Smooth muscle cell of the umbilical artery (primary cell): ENCODE measurements at places on chromosomes 13 and 19. TPM values are rescaled to one million over a fixed set of nuclear protein-coding genes. Genes with fewer than 3 reads are reported as not detected.

CELF5 gene
- not detected in 2 replicates for total RNA-seq

STAP2 gene
- total RNA-seq = 1.2 and 3.0 TPM in 2 replicates

C19orf33 gene
- total RNA-seq = not detected in 2 replicates

UNC13A gene
- 0.30 and 0.97 TPM in 2 replicates for total RNA-seq

WDR87 gene
- total RNA-seq = not detected in 2 replicates

DCT gene
- 0.09 TPM in 1 of 2 replicates, not detected in the other for total RNA-seq

LGALS7 gene
- total RNA-seq = not detected in 2 replicates

PLIN5 gene
- total RNA-seq = not detected in 2 replicates

PSG1 gene
- not detected in 2 replicates for total RNA-seq

ZNF627 gene
- total RNA-seq = 22.1 and 27.0 TPM in 2 replicates

ADGRE3 gene
- not detected in 2 replicates for total RNA-seq

HIPK4 gene
- under 0.01 and 0.14 TPM in 2 replicates for total RNA-seq

TUBA3C gene
- total RNA-seq = not detected in 2 replicates

ZNF784 gene
- total RNA-seq = 2.5 and 4.2 TPM in 2 replicates

ZNF98 gene
- total RNA-seq = not detected in 2 replicates

SLAIN1 gene
- 0.30 and 0.65 TPM in 2 replicates for total RNA-seq

ADAMTSL5 gene
- total RNA-seq = 5.0 and 5.4 TPM in 2 replicates
